Uterus (tissue), 4 donors: ENCODE measurements at places on chromosomes 11 and 22. TPM values are rescaled to one million over a fixed set of nuclear protein-coding genes. Genes with fewer than 3 reads are reported as not detected.

DNA sequence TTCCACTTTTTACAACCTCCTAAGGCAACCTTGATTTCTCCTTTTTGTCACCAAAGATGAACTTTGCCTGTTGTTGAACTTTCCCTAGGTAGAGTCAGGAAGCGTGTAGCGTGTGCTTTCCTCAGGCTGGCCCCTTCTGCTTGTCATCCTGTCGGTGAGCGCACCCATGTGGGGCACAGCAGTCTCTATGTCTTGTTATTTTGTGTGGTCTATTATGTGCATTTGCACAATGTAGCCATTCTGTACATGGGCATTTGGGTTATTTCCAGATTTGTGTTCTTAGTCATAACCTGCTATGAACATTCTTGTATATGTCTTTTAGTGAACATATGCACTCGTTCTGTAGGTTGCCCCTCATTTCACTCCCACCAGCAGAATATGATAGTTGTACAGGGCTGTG lies 34.9 kb downstream of the CABIN1 start:
- H3K36me3 ChIP-seq = no peaks in the 10 kb centered on the region
- no peak overlapping the region for H3K27ac ChIP-seq
- H3K27me3 ChIP-seq = no peaks in the 10 kb centered on the region
- no peak overlapping the region for H3K4me3 ChIP-seq
- H3K4me1 ChIP-seq = no peaks in the 10 kb centered on the region
- no peak for DNase-seq

GRCh38 chr11:102155676-102156075 lies 45.4 kb downstream of the YAP1 start:
- no peaks in the 10 kb centered on the region for H3K36me3 ChIP-seq
- no peaks in the 10 kb centered on the region for H3K4me1 ChIP-seq
- no peak overlapping the region for H3K4me3 ChIP-seq
- H3K27ac ChIP-seq = peak overlapping the region; percentile 35

- no peaks in the 10 kb centered on the region for H3K4me1 ChIP-seq
- no peaks in the 10 kb centered on the region for H3K27me3 ChIP-seq
- H3K36me3 ChIP-seq = no peaks in the 10 kb centered on the region
- H3K27ac ChIP-seq = no peak overlapping the region
These were observed 598.5 kb upstream of the API5 start for GRCh38 chr11:42713279-42713678.

The MMP11 gene
- 8.7 TPM for total RNA-seq

- H3K4me3 ChIP-seq = no peak overlapping the region
- H3K27ac ChIP-seq = no peak overlapping the region
- DNase-seq = no peak
- H3K27me3 ChIP-seq = no peaks in the 10 kb centered on the region
- H3K4me1 ChIP-seq = no peaks in the 10 kb centered on the region
- H3K36me3 ChIP-seq = no peaks in the 10 kb centered on the region
These were observed 251.4 kb downstream of the DDX10 start for GRCh38 chr11:108916290-108916689.

GRCh38 chr11:67372993-67373647 lies at the start of gene CLCF1:
Gene CLCF1, minus strand, starts transcription at chr11:67373598. Its CDS starts 59 bp downstream, at chr11:67373539.
- no peaks in the 10 kb centered on the region for H3K4me1 ChIP-seq
- H3K27ac ChIP-seq = peak within 1 kb of the TSS; percentile 99
- H3K36me3 ChIP-seq = no peaks in the 10 kb centered on the region
- H3K4me3 ChIP-seq = peak within 1 kb of the TSS; percentile 52
- peak; percentile 79 for DNase-seq

- no peaks in the 10 kb centered on the region for H3K36me3 ChIP-seq
- no peak overlapping the region for H3K27ac ChIP-seq
- H3K27me3 ChIP-seq = no peaks in the 10 kb centered on the region
- no peak for DNase-seq
These were observed 89.9 kb downstream of the FAT3 start for GRCh38 chr11:92314499-92314898.

- H3K36me3 ChIP-seq = no peaks in the 10 kb centered on the region
- H3K27me3 ChIP-seq = no peaks in the 10 kb centered on the region
- DNase-seq = no peak
- H3K27ac ChIP-seq = no peak overlapping the region
These were observed 242.1 kb downstream of the LUZP2 start for GRCh38 chr11:24738972-24739371.

The SLC7A4 gene
- total RNA-seq = 7.9 TPM

The NXPE1 gene
- total RNA-seq = 0.29 TPM

DNA sequence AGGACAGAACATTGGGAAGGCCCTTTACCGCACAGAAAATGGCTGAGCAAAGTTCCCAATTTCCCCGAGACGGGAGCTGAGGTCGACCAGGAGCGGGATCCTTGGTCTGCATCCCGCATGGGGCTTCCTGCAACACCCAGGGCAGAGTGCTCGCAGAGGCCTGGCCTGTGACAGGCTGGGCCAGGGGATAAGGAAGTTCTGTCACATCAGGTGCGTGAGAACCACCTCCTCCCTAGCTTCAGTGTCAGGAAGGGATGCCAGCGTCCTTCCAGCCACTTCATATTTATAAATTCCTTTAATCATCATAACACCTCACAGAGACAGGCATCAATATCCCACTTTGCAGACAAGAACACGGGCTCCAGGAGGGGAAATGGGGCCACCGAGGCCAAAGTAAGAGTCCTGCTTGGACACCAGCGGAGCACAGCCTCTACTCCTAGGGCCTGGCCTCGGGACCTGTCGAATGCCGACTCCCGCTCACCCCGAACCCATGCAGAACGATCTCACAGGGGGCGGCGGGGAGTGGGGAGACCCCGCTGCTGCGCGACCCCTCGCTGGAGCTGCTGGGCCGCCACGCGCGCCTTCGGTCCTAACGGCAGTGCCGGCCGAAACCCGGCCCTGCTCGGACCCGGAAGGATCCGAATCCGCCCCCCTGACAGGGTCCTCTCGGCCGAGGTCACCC lies 532 bp downstream of the BET1L start:
- H3K4me1 ChIP-seq = peaks cover 13% of the 10 kb centered on the region
- H3K27me3 ChIP-seq = no peaks in the 10 kb centered on the region
- DNase-seq = peak; percentile 42
- H3K27ac ChIP-seq = peak overlapping the region; percentile 89
- no peaks in the 10 kb centered on the region for H3K36me3 ChIP-seq
- H3K4me3 ChIP-seq = peak overlapping the region; percentile 91

DNA sequence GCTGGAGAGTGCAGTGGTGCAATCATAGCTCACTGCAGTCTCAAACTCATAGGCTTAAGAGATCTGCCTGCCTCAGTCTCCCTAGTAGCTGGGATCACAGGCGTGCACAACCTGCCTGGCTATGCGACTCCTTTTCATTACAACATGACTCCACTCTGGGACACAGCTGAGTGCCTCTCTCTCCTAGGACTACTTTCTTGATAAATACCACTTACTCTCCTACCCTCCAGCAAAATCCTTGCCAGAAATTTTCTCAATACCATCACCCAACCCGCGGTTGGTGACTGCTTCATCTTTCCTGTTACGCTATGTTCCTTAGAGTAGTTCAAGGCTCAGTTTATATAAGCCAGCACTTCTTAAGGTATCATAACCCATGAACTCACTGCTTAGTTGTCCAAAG lies 26.9 kb downstream of the ARFGAP3 start:
- H3K27me3 ChIP-seq = no peaks in the 10 kb centered on the region
- H3K27ac ChIP-seq = no peak overlapping the region
- H3K4me3 ChIP-seq = no peak overlapping the region
- H3K36me3 ChIP-seq = no peaks in the 10 kb centered on the region
- no peaks in the 10 kb centered on the region for H3K4me1 ChIP-seq
- no peak for DNase-seq

The TEX12 gene
- total RNA-seq = 1.3 TPM

The PGA5 gene
- not detected for total RNA-seq

The C2CD2L gene
- total RNA-seq = 1.8 TPM

The GPHA2 gene
- total RNA-seq = not detected

DNA sequence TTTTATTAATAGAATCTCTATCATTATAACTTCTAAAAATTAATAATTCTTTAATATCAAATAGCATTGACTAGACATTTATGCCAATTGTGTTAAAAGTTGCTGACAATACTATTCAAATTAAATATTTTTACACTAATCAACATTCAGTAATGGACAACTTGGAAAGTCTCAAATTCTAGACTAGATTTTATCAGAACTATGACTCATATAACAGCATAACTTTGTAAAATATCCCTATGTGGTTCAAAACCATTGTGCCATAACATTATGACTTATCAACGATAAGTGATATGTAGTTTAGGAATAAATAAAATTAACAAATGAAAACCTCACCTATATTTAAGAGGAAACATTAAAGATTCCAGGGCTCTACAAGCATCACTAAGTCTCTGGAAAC lies 291.8 kb downstream of the SBF2 start:
- H3K36me3 ChIP-seq = no peaks in the 10 kb centered on the region
- no peaks in the 10 kb centered on the region for H3K4me1 ChIP-seq
- DNase-seq = no peak
- no peak overlapping the region for H3K4me3 ChIP-seq

The DPP3 gene
- 6.1 TPM for total RNA-seq

GRCh38 chr11:9386901-9387300 lies 2.4 kb downstream of the IPO7 start:
- no peaks in the 10 kb centered on the region for H3K27me3 ChIP-seq
- no peak overlapping the region for H3K27ac ChIP-seq
- H3K36me3 ChIP-seq = no peaks in the 10 kb centered on the region
- H3K4me3 ChIP-seq = no peak overlapping the region
- DNase-seq = no peak

DNA sequence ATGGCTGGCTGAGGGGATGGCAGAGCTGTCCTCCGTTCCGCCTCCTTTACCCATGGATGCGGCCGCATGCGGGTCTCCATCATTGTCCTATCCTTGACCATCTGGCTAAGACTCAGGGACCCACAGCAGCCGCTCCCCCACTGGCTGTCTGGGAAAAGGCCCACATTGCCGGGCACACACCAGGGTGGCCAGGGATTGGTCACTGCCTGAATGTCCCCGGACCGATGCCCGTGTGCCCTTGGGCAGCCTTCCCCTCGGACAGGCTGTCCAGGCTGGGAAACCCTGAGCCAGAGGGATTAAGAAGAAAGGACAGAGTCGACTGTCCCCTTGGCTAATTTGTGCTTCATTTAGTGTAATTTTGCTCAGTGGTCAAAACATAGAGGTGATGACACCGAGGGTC lies 22.5 kb downstream of the H19 start:
- H3K36me3 ChIP-seq = no peaks in the 10 kb centered on the region
- no peaks in the 10 kb centered on the region for H3K27me3 ChIP-seq
- no peaks in the 10 kb centered on the region for H3K4me1 ChIP-seq

GRCh38 chr22:19522190-19522880 lies 1.9 kb downstream of the CLDN5 start:
- no peaks in the 10 kb centered on the region for H3K36me3 ChIP-seq
- peaks cover 9% of the 10 kb centered on the region for H3K4me1 ChIP-seq
- H3K27ac ChIP-seq = peak overlapping the region; percentile 83
- no peaks in the 10 kb centered on the region for H3K27me3 ChIP-seq

- H3K4me1 ChIP-seq = no peaks in the 10 kb centered on the region
- H3K27ac ChIP-seq = no peak overlapping the region
- H3K27me3 ChIP-seq = no peaks in the 10 kb centered on the region
- no peak overlapping the region for H3K4me3 ChIP-seq
- no peaks in the 10 kb centered on the region for H3K36me3 ChIP-seq
These were observed 86.6 kb upstream of the LINC01488 start for GRCh38 chr11:69394869-69395246.

DNA sequence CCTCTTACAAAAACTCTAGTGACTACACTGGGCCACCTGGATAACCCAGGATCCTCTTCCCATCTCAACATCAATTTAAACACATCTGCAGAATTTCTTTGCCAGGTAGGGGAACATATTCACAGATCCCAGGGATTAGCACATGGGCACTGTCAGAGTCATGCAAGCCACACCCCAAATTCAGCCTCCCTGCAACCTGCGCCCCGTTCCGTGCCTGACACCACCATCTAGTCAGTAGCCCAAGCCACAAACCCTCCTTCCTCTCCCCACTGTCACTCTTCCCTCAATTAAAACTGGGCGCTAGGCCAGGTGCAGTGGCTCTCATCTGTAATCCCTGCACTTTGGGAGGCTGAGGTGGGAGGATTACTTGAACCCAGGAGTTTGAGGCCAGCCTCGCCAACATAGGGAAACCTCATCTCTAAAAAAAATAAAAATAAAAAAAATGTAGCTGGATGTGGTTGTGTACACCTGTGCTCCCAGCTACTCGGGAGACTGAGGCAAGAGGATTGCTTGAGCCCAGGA lies 6.4 kb downstream of the FADD start:
- no peaks in the 10 kb centered on the region for H3K27me3 ChIP-seq
- no peak overlapping the region for H3K27ac ChIP-seq
- no peak overlapping the region for H3K4me3 ChIP-seq
- no peak for DNase-seq
- peaks cover 8% of the 10 kb centered on the region for H3K4me1 ChIP-seq

- H3K27ac ChIP-seq = no peak overlapping the region
- H3K27me3 ChIP-seq = no peaks in the 10 kb centered on the region
- no peaks in the 10 kb centered on the region for H3K4me1 ChIP-seq
- H3K36me3 ChIP-seq = no peaks in the 10 kb centered on the region
- DNase-seq = no peak
These were observed 5.3 kb upstream of the MRGPRG start for GRCh38 chr11:3223932-3224381.

GRCh38 chr22:49881856-49882255 lies 28.2 kb downstream of the ZBED4 start:
- H3K4me1 ChIP-seq = no peaks in the 10 kb centered on the region
- no peak overlapping the region for H3K27ac ChIP-seq
- H3K27me3 ChIP-seq = no peaks in the 10 kb centered on the region
- H3K36me3 ChIP-seq = no peaks in the 10 kb centered on the region
- no peak overlapping the region for H3K4me3 ChIP-seq
- DNase-seq = no peak

The RAB38 gene
- 56.8 TPM for total RNA-seq
